ENCODE measurements at places on chromosomes 4 and X.

- DNase-seq: peak; percentile 57
These were observed 313.0 kb downstream of the ARHGAP10 start for GRCh38 chr4:148044912-148045352.

GRCh38 chrX:101051153-101051548, 760 bp downstream of the TRMT2B start:
- DNase-seq: no peak

DNA sequence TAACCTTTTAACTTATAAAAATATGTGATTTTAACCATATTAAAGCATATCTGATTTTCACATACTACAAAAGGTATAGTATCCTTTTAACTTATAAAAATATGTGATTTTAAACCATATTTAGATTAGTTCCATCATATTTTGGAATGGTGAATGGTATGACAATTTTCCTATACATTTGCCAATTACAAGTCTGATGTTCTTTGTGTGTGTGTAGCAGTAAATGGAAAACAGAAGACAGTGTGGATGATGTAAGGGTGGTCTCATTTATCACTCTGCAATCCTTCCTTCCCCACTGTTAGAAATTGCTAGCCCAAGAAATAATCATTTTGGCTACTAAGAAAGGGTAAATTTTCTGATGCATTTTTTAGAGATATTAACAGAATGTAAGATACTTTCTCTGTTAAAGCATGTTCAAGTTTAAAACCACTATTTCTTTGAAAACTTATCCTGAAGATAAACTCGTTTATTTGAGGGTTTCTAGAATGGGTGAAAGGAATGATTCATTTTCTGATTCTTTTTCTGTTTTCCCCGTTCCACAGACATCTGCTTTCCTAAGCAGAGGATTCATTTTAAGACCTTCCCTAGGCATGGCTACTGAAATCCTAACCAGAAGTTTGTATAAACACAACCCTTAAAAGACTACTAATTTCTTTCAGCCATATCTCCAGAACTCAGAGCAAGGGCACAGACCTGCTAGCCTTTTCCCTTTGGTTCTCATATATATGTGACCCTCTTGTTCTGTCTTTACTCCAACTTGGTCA, 21.0 kb downstream of the NUDT6 start:
- no peak for DNase-seq

DNA sequence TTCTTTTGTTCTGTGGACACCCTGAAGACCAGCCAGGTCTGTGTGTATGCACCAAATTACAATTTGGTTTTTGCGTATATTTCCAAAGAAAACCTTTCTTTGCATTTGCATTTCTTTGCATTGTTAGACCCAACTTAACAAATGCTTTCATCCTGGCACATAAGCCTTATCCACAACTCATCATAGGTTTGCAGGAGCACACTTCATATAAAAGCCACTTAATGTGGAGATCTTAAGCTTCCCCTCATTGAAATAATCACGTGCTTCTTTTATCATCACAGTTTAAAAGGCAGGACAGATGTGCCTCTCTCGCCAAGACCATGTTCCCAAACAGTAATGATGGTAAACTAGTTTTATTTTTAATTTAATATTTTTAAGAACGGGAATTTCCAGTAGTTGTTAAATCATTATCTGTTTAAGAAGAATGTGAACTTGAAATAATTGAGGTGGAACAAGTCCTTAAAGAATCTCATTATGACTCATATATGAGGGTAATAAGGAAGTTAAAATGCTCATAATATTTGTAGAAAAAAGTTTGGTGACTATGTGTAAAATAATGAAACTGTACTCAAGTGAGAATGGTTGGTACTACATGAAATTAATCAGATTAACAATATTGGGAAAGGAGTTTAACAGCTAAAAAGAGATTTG, 65.5 kb downstream of the GLRA3 start:
- DNase-seq: no peak

- DNase-seq: no peak
These were observed 20.9 kb upstream of the MTM1 start for GRCh38 chrX:150547375-150548115.

DNA sequence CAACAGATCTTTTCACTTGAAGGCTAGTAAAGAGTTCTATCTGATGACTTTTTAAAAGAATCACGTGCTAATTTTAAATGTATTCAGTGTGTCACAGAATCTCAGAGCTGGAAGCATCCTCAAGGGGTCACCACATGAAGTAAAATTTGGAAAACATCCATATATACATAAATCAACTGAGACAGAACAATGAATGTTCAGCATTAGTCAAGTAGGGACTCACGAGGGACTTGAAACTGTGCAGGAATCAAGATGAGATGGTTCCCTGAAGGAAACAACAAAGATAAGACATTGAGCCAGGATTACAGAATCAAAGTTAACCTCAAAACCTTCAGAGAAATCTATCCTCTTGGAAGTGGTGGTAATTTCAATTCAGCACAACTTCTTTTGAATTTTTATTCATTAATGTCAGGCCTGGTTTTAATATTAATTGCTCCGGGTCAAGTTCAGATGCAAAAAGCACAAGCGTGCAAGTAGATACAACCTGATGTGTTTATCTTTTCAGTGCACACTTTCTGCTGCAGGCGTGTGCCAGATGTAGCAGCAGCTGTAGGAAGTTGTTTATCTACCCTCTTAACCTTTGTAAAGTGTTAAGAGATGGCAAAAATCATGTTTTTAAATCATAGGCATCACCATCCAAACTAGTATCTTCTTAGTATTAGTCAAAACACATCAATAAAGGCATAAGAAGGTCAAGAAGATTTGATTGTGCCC, 87.7 kb upstream of the SRD5A3 start:
- no peak for DNase-seq

DNA sequence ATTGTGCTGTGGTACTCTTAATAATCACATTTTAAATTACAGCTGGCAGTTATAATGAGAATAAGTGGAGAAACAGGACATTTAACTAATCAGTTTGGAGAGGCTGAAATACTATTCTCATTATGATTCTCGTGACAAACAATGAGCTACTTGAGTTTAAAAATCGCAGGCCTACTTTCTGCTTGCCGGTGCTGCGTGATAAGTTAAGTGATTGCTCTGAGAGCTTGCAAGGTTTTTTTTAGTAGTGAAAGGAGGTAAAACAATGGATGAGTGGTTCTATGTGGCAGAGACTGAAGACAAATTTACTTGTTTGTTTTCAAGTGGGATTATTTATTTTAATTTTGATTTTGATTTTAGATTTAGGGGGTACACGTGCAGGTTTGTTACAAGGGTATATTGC, 114.0 kb downstream of the RAPGEF2 start:
- no peak for DNase-seq

- DNase-seq: peak; percentile 99
These were observed 30.2 kb upstream of the CCNG2 start for GRCh38 chr4:77126809-77127208.

DNA sequence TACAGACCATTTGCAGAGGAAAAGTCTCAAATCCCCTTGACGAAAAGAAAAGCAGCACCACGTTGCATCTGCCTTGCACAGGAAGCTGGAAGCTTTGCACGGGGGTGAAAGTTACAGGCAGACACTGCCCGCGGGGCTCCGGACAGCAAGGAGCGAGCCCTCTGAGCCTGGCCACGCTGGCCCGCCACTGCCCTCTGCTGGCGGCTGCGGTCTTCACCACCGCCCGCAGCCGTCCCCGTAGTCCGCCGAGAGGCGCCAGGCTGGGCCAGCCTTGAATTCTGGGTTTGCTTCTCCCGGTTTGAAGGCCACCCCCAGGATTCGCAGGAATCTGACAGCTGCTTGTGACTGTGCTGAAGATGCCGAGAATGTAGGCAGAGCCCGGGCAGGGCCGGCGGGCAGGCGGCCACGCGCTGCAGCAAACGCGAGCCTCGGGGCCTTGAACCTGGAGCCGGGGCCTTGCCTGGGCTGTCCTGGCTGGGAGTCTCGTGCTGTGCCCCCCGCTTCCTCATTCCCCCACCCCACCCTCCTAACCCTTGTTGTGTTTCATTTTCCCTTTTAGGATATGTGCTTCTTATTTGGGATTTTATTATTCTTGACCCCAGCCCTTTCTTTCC, 49.2 kb downstream of the ENPP6 start:
- DNase-seq: peak; percentile 23

Measured in Kasumi-1 (cell line).